Glutamatergic neuron (in vitro differentiated cells): ENCODE measurements at places on chromosomes 7 and 10. TPM values are rescaled to one million over a fixed set of nuclear protein-coding genes. Genes with fewer than 3 reads are reported as not detected.
A peak's percentile ranks its signal among the peaks of the same experiment; 100 is the strongest.

Gene JCAD
- total RNA-seq, result 0.32 TPM

Gene PRSS37
- total RNA-seq, result not detected

- H3K4me1 ChIP-seq, result peaks cover 25% of the 10 kb centered on the region
- H3K27me3 ChIP-seq, result peaks cover 10% of the 10 kb centered on the region
- DNase-seq, result no peak
- peak overlapping the region; percentile 95 for H3K4me3 ChIP-seq
- H3K36me3 ChIP-seq, result peaks cover 5% of the 10 kb centered on the region
- H3K27ac ChIP-seq, result peak overlapping the region; percentile 98
These were observed 2.5 kb downstream of the ZEB1 start for GRCh38 chr10:31321396-31321941.

DNA sequence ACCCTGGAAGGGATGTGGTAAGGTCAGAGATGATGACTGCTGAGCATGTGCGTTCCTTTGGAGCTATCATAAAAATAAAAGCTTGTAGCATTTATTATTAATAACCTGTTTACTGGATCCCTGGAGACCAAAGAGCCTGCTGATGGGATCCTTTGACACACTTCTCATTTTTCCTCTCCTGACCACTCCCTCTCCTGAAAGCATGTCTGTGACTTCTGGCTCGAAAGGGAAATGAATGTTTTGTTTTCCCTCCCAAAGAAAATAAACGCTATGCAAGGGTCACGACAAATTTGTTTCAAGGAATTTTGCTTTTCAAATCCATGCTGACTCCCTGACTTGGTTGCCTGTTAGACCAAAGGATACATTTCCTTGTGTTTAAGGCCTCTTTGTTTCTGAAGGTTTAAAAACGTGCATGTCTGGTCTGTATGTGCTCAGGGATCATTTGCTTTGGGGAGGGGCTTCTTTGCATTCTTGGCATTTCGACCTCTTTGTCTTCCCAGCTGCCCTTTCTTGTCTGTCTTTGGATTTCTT is 185.1 kb upstream of the AGK start:
- DNase-seq, result no peak
- peak overlapping the region; percentile 95 for H3K27ac ChIP-seq
- peaks cover 33% of the 10 kb centered on the region for H3K4me1 ChIP-seq
- H3K36me3 ChIP-seq, result no peaks in the 10 kb centered on the region
- peak overlapping the region; percentile 83 for H3K4me3 ChIP-seq

DNA sequence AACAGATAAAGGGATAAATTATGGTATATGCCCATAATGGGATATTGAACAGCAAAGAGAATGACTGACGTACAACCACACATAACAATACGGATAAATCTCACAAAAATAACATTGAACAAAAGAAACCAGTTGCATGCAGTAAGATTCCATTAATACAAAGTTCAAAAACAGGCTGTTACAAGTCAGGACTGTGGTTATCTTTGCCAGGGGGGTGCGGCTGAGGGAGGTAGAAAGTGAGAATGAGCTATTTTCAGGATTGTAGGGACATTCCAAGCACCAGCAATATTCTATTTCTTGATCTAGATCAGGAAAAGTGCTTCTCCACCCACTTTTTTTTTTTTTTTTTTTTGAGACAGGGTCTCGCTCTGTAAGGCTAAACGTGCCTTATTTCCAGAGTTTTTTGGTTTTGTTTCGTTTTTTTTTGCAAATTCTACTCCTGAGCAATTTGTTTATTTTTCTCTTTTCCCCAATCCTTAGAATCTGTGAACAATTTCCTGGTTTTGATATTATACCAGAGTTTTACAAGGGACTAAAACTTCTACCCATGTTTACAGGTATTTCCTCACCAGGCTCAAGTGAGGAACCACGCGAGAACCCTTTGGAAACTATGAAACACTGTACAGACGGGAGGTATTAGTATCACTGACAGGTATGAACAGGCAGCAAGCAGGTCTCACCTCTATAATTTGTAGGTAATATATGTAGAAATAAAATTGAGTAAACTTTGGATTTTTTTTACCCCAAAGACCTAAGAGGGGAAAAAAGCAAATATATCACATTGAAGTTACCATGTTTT is 9.9 kb downstream of the SMURF1 start:
- H3K27me3 ChIP-seq, result peaks cover 2% of the 10 kb centered on the region
- H3K27ac ChIP-seq, result no peak overlapping the region
- peaks cover 16% of the 10 kb centered on the region for H3K4me1 ChIP-seq
- no peaks in the 10 kb centered on the region for H3K36me3 ChIP-seq
- H3K4me3 ChIP-seq, result no peak overlapping the region
- no peak for DNase-seq

DNA sequence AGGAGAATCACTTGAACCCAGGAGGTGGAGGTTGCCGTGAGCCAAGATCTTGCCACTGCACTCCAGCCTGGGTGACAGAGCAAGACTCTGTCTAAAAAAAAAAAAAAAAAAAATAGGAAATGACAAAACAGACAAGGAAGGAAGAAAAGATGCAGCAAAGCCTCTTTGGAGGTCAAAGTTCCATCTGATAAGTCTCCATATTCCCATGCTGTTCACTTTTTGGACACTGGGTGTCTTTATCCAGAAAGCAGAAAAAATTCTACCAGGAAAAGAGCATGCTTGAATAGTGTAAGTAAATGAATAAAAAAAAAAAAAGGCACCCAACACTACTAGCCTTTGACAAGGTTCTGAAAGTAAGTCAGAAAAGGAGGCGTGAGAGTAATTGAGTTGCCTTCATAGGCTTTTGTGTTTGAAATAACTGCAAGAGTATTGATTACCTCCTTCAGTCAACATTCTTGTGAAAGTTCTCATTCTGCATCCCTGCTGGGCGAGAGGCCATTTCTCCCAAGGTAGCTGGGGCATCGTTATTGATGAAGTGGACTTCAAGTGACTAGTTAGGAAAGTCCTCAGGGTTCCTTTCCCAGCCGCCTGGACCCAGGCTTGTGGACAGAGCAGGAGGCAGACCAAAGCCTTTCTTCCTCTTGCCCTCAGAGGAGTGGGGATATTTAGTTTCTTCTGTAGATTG is 133.3 kb upstream of the KIF5B start:
- no peaks in the 10 kb centered on the region for H3K36me3 ChIP-seq
- H3K4me3 ChIP-seq, result no peak overlapping the region
- H3K4me1 ChIP-seq, result peaks cover 2% of the 10 kb centered on the region
- DNase-seq, result no peak
- H3K27me3 ChIP-seq, result no peaks in the 10 kb centered on the region
- no peak overlapping the region for H3K27ac ChIP-seq
